OCI-M1 (cell line): ENCODE measurements at places on chromosomes 4 and X.

DNA sequence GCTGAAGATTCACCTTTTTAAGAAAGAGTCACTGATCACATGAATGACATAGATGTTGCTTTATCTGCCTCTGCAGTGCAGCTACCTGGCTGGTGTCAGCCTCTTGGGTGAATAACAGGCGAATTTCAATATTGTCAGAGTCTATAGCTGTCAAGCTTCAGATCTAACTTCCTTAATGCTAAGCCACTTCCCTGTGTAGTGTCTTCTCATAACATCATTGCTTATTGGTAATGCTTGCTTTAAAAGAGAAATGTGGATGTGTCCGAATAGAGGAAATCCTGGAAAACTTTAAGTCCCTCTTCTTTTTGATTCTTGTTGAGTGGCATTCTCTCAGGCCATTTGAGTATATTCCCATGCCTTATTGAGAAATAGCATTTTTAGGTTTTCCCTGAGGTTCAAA is 7.3 kb upstream of the IGFBP7 start:
- peak; percentile 19 for DNase-seq

- no peak for DNase-seq
Measured at GRCh38 chr4:161393602-161394001, 770.2 kb downstream of the FSTL5 start.

DNA sequence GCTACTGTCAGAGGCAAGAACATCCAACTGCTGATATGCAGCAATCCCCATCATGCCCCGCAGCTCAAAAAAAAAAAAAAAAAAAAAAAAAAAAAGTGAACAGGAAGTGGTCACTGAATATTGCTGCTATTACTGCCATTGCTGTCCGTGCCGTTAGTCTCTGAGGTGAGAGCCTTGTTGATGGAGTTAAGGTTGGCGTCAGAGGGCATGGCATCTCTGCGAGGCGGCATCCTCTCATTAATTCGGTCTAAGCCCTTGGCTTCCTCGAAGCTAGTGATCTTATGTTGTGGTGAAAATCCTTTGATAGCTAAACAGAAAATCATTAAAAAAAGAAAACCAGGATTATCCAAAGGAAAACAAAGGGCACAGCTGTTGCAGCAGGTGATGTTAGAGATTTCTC is 321.6 kb downstream of the PPP3CA start:
- DNase-seq, result no peak

DNA sequence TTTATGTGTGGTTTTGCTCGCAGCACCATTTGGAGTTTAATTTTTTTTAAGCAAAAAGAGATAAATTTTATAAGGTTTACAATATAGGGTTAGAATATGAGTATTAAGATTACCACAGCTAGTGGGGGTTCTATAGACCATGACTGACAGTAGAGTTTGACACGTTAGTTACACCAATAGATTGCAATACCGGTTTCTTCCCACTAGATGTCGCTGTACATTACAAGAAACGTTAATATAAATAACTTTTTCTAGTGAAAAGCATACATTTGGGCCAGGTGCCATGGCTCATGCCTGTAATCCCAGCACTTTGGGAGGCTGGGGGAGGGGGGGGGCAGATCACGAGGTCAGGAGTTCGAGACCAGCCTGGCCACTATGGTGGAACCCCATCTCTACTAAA is 433.6 kb downstream of the MAGEB5 start:
- peak; percentile 69 for DNase-seq

DNA sequence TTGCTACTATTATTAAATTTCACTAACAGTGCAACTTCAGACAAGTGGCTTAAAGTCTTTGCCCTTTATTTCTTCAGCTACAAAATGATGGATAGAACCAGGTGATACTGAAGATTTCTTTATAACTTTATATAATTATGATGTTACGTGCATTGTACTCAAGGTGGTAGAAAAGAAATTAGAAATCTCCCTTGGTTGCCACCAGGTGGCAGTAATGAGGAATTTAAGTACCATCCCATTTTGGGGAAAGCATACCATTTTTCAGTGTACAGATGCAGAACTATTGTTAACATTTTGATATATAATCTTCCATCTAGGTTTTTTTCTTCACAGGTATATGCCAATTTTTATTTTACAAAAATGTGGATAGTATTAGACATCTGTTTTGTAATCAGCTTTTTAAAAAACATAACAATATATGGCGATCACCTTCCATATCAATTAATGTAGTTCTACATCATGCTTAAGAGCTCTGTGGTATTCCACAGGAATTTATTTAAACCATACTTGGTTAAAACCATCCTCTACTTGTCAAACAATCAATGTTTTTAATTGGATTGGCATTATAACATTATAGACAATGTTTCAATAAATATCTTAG is 37.7 kb upstream of the RAB33B start:
- DNase-seq, result peak; percentile 72

GRCh38 chr4:41939016-41939626 is 3.9 kb downstream of the TMEM33 start:
- peak; percentile 83 for DNase-seq

- DNase-seq, result no peak
Measured at GRCh38 chr4:169618286-169618685, 2.1 kb upstream of the CLCN3 start.

DNA sequence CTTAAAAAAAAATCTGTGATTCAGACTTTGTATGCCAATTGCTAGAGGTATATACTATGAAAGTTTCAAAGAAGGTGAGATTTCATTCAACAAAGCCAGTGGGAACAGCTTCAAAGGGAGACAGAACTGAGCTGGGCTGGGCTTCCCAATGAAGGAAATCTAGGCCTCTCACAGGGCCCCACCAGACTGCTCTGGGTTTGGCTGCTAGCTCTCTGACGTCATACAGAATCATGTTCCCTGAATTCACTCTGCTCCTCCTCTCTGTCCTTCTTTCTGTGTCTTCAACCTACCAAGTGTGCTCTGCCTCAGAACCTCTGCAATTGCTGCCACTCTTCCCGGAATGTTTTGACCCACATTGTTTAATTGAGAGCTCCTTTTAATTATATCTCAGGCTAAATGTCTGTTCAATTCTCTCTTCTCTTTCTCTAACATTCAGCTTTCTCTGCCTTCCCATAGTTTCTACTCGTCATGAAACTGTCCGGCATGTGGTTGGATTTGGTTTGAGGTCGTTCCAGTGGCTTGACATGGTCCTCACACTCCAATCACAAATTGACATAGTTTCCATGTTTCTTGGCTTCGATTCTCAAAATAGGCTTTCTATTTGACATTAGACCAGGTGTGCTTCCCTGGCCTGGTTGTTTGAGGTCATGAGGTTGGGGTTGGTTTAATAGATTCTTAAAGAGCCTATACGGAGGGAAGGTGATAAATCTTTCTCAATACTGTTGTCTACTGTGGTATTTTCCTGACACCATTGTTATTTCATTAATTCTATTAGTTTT is 282.1 kb upstream of the EMCN start:
- no peak for DNase-seq

GRCh38 chrX:135528254-135528653 is 7.8 kb downstream of the INTS6L start:
- DNase-seq, result peak; percentile 66

- DNase-seq, result no peak
Measured at GRCh38 chrX:68995386-68995779, 166.6 kb downstream of the EFNB1 start.

DNA sequence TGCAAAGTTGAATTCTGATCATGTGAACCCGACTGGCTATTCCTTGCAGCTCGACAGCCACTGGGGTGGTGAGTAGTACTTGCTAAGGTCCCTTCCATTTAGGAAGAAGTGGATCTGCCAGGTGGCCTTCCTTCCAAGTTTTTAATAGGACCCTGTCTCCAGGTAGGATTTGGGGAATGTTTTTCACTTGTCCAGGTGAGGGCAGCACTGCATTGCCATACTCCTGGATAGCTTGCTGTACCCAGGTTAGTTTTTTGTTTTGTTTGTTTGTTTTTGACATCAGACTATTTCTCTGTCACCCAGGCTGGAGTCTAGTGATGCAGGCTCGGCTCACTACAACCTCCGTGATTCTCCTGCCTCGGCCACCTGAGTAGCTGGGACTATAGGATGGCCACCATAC is 29.8 kb downstream of the SAGE1 start:
- peak; percentile 0 for DNase-seq

DNA sequence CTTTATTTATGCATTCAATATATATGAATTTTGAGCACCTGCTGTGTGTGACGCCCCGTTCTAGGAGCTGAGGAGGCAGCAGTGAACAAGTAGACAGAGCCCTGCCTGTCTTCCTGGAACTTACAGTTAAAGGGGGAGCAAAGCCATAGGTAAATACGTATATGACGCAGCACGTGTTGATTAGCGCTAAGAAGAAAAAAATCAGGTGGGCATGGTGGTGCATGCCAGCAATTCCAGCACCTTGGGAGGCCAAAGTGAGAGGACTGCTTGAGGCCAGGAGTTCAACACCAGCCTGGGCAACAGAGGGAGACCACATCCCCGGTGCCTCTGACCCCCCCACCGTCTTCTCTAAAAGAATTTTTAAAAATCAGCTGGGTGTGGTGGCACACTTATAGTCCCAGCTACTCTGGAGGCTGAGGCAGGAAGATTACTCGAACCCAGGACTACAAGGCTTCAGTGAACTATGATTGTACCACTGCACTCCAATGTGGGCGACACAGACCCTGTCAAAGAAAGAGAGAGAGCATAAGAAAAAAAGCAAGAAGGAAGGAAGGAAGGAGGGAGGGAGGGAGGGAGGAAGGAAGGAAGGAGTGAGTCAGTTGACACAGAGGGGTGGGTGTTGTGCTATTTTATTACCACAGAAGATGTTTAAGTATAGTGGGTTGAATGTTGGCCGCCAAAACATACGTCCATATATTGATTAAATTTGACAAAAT is 5.4 kb upstream of the KIAA0232 start:
- no peak for DNase-seq

DNA sequence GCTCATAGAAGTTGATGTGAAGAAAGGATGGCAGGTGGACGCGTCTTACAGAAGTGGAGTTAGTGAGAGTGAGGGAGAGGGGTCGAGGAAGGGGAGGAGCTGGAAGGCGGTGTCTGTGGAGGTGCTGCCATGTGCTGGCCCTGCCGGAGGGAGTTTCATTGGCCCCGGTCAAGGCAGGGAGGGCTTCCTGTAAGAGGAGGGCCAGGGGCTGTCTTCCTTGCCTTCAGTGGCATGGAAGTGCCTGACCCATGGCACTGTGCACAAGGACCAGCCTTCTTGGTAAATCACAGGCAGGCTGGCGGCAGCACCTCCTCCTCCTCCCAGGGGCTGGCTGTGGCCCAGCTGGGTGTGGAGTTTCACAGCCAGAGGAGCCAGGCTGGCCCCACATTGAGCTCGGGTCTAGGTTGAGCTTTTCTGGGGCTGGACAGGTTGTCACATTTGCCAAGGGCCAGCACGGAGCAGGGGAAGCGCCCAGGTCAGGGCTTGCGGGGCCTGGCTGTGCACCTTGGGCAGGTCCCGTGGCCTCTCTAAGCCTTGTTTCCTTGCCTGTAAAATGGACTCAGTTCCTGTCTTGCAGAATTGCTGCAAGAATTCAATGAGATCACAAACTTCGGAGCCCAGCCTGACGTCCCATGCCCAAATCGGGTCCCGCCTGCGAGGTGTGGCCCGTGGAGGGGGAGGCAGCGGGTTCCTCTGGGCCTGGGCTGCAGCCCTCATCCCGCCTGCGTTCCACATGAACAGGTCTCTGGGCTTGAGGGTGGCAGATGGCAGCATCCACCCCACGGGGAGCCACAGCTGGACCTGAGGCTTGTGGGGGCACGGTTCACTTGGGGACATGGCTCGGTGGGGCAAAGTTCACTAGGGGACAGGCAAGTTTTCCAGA is 7.0 kb downstream of the HTRA3 start:
- no peak for DNase-seq

- DNase-seq, result no peak
Measured at GRCh38 chr4:41065434-41066006, 148.8 kb downstream of the APBB2 start.

GRCh38 chr4:37415845-37416369 is 171.4 kb downstream of the NWD2 start:
- no peak for DNase-seq

DNA sequence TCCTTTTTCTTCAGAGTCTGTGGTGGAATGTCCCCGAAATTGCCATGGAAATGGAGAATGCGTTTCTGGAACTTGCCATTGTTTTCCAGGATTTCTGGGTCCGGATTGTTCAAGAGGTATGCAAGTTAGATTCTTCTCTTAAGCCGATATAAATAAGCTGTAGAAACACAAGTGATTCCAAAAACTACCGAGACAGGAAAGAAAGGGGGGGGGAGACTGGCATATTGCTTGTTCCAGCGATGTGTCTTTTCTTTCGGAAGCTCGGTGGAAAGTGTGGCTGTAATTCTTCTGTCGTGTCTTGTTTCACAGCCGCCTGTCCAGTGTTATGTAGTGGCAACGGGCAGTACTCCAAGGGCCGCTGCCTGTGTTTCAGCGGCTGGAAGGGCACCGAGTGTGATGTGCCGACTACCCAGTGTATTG is 236.9 kb downstream of the DCTD start:
- DNase-seq, result no peak

- DNase-seq, result peak; percentile 91
Measured at GRCh38 chr4:124713185-124713592, 657 bp upstream of the ANKRD50 start.

- DNase-seq, result no peak
Measured at GRCh38 chrX:150234126-150234525, 129.0 kb upstream of the MAMLD1 start.

- no peak for DNase-seq
Measured at GRCh38 chrX:110741213-110741796, 54.3 kb downstream of the CHRDL1 start.

- DNase-seq, result no peak
Measured at GRCh38 chr4:25146076-25146475, 14.2 kb downstream of the SEPSECS start.

DNA sequence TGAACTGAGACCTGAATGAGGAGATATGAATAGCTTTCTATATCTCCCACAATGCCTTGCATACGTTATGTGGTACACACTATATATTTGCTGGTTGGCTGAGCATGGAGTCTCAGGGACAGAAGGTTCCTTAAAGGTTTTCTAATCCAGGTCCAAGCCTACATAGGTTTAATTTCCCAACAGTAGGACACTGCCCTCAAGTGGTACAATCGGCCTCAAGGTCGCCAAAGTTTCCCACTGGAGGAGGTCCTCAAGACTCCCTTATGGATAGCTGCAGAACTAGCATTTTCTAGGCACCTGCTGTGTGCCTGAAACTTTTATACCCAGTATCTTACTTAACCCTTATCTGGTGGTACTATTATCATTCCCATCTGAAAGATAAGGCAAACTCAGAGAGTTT is 21.0 kb upstream of the EFNB1 start:
- peak; percentile 60 for DNase-seq

- DNase-seq, result no peak
Measured at GRCh38 chr4:20493761-20494353, 206.4 kb upstream of the PACRGL start.

DNA sequence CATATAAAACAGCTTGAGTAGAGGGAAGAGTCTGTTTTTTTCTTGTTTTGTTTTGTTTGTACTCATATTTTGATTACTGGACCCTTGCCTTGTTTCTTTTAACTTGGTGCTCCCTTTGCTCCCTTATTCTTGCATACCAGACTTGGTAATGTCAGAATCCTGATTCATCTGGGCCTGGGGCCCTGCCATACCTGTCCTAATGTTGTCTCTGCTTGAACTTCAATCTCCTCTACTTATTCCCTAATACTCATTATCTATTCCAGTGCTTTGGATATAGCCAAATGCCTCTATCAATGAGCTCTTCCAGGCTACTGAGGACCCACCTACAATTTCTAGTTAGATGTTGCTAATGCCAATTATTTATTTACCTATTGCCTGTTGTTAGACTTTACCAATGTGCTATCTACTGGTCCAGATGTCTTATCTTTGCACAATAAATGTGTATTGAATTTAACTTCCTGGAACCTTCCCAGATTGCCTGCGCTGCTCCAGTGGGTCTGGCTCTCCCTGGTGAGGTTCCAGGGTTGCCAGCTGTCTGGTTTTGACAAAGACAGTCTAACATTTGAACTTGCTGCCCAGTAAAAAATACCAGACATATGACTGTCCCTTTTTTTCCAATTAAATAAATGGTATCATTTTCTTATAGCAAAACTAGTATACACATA is 64.4 kb upstream of the ACSL4 start:
- DNase-seq, result no peak
